ENCODE measurements at places on chromosomes 1 and 21. TPM values are rescaled to one million over a fixed set of nuclear protein-coding genes. Genes with fewer than 3 reads are reported as not detected.

FAM78B gene
- 6.7 TPM for total RNA-seq

REN gene
- not detected for total RNA-seq

B3GALT2 gene
- 87.0 TPM for total RNA-seq

RGS8 gene
- 135 TPM for total RNA-seq

RC3H1 gene
- total RNA-seq = 33.4 TPM

TACSTD2 gene
- total RNA-seq = 0.23 TPM

Data from diencephalon (tissue), 1 donor.